ENCODE measurements at places on chromosomes 16 and 17. TPM values are rescaled to one million over a fixed set of nuclear protein-coding genes. Genes with fewer than 3 reads are reported as not detected.
A peak's percentile ranks its signal among the peaks of the same experiment; 100 is the strongest.

DNA sequence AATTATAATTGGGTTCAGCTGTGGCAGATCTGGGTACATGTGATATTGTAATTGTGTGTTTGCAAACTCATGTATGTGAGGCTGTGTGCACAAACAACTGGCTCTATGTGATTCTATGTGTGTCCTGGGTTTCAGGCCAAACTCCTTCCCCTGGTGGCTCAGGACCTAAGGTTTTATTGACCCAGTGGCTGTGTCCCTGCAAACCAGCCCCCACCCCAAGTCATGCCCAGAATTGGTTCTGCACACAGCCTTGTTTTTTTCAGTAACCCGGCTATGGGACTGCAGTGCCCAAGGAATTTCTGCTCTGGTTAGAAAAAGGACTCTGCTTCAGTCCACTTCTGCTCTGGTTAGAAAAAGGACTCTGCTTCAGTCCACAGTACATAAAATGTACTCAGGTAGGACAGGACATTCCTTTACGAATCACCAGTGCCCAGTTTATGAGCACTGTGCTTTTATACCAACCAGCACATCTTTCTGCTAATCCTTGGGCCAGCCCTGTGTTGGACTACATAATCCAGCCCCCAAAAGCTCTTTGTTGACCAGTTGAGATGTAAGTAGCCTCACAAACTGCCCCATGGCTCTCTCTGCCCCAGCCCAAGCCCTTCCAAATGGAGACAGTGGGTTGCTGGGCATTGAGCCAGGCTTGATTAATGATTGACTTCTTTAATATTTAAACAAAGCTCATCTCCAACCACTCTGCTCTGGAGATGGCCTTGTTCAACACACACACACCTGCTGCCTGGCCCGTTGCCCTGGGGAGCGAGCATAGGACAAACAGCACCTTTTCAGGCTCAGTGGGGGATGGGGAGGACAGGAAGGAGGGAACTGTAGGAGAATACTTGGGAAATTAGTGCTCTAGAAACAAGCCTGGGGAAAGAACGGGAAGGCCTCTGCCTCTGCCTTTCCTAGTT is 2.9 kb upstream of the KCNH6 start:
- no peak overlapping the region for H3K4me3 ChIP-seq
- H3K27ac ChIP-seq, result no peak overlapping the region
- H3K4me1 ChIP-seq, result peaks cover 9% of the 10 kb centered on the region
- H3K27me3 ChIP-seq, result peaks cover 19% of the 10 kb centered on the region
- H3K36me3 ChIP-seq, result no peaks in the 10 kb centered on the region
- peak; percentile 50 for DNase-seq

NEUROD2 gene
- total RNA-seq, result not detected

ABCA6 gene
- total RNA-seq, result 30.4 TPM

GSG1L gene
- not detected for total RNA-seq

DNA sequence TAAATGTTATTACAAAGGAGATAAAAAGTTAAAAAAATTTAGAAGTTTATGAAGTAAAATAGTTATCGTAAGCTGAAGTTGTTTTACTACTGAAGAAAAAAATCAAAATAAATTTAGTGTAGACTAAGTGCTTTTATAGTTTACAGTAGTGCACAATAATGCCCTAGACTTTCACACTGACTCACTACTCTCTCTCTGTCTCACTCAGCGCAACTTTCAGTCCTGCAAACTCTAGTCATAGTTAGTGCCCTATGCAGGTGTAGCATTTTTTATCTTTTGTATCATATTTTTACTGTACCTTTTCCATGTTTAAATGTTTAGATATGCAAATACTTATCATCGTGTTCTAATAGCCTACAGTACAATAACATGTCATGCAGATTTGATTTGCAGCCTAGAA is 17.7 kb upstream of the TOM1L1 start:
- no peaks in the 10 kb centered on the region for H3K36me3 ChIP-seq
- H3K27ac ChIP-seq, result no peak overlapping the region
- no peak for DNase-seq
- no peak overlapping the region for H3K4me3 ChIP-seq

DNA sequence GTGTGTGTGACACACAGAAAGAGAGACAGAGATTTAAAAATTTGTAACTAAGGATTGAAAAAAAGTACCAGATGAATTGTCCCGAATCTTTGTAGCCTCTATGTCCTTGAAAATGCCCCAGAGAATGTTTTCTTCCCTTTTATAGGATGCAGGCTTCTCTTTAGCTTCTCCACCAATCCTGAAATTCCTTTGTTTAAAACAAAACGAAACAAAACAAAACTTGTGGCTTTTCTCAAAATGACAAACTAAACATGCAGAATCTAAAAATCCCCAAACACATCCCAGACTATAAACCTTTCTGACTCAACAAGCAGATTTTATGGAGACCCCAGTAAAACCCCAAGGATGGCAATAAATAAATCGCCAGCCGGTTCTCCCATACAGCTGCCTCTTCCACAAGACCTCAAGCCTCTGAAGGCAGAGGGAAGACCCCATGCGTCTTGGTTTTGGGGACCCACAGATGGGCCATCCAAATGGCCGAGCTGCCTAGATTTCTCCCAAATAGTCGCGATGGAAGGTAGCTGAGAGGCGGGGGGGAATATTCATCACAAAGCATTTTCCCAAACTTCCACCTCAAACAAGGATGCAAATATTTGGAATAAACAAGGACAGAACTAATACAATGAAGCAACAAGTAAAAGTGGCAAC is 269.5 kb upstream of the FOXF1 start:
- no peak for DNase-seq
- H3K27ac ChIP-seq, result no peak overlapping the region
- no peaks in the 10 kb centered on the region for H3K4me1 ChIP-seq
- H3K27me3 ChIP-seq, result peaks cover 27% of the 10 kb centered on the region
- no peaks in the 10 kb centered on the region for H3K36me3 ChIP-seq
- no peak overlapping the region for H3K4me3 ChIP-seq

FNDC8 gene
- total RNA-seq, result not detected

CFAP97D1 gene
- not detected for total RNA-seq

EVPLL gene
- not detected for total RNA-seq

DNA sequence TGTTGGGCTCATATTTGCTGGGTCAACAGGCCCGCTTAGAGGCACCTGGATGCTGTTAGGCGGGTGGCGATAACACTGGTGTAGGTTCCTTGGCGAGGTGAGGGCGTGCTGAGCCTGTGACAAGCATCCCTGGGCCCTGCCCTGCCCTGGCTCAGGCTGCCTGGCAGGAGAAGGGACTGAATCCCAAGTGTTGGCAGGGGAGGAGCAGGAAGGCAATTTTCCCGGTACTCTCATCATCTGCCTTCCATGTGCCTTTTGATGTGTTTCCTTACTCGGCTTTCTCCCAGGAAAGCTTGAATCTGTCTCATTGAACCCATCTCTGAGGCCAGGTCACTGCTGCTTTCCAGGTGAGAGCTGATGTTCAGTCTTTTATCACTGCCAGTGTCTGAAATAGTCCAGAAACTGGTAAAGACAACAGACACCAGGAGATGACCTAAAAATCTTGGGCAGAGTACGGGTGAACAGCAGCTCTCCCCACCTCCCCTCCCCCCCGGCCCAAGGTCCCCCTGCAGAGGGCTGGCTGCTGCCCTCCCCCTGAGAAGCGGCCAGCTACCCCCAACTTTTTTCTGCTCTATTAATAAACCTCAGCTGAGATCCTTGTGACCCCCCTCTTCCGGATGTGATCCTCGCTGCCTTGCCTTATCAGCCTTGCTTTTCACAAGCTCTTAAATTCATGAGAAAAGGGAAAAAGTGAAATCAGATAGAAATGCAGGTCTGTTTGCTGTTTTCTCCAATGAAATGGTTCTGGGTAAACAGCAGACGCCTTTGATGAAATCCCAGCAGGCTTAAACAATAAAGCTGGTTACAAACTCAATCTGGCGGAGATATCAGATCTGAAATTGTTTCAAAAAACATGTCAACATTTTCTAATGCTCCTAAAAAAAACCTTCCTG is 29.0 kb downstream of the RTN4RL1 start:
- DNase-seq, result peak; percentile 63
- peaks cover 5% of the 10 kb centered on the region for H3K4me1 ChIP-seq
- H3K36me3 ChIP-seq, result no peaks in the 10 kb centered on the region

- H3K27me3 ChIP-seq, result no peaks in the 10 kb centered on the region
- H3K4me1 ChIP-seq, result peaks cover 17% of the 10 kb centered on the region
- no peak overlapping the region for H3K27ac ChIP-seq
- no peak for DNase-seq
These were observed 10.3 kb downstream of the NSMCE1 start for GRCh38 chr16:27258241-27258734.
